ENCODE measurements at places on chromosomes 5 and 9.
A peak's percentile ranks its signal among the peaks of the same experiment; 100 is the strongest.

- no peak for DNase-seq
These were observed 83.3 kb downstream of the PRRT1B start for GRCh38 chr9:131628459-131629225.

- DNase-seq: no peak
These were observed 145.4 kb upstream of the EGFLAM start for GRCh38 chr5:38112938-38113337.

DNA sequence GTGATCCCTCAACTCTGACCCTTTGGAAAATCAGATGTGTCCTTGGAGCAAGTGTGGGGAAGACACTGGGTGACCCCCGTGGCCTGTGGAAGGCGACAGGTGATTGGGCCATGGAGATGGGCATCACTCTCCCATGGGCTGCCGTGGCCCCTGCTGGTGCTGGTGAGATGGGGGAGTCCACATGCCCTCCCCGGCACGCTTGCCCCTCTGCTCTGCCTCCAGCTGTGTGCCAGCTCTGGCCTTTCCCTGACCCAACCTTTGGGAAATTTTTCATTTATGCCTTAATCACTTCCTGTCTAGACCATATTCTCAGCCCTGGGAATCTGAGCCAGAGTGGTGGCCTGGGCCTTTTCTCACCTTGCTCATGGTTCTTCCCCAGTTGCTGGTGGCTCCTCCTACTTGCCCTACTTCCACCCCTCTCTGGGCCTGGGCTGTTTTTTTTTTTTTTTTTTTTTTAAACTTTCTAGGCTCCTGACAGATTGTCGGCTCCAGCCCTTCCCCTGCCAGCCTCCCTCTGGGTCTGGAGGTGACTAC lies 56.6 kb downstream of the RGS3 start:
- DNase-seq: no peak

- no peak for DNase-seq
These were observed 65.0 kb upstream of the DAP start for GRCh38 chr5:10825897-10826644.

- no peak for DNase-seq
These were observed 4.5 kb upstream of the TMEM252 start for GRCh38 chr9:68545033-68545705.

- no peak for DNase-seq
These were observed 324.6 kb upstream of the TYRP1 start for GRCh38 chr9:12368569-12368968.

- no peak for DNase-seq
These were observed 6.2 kb downstream of the TBC1D9B start for GRCh38 chr5:179901462-179901861.

GRCh38 chr9:4762108-4762885 lies 21.3 kb upstream of the AK3 start:
- DNase-seq: peak; percentile 72

GRCh38 chr5:150052956-150053712 lies 33.2 kb downstream of the CSF1R start:
- no peak for DNase-seq

DNA sequence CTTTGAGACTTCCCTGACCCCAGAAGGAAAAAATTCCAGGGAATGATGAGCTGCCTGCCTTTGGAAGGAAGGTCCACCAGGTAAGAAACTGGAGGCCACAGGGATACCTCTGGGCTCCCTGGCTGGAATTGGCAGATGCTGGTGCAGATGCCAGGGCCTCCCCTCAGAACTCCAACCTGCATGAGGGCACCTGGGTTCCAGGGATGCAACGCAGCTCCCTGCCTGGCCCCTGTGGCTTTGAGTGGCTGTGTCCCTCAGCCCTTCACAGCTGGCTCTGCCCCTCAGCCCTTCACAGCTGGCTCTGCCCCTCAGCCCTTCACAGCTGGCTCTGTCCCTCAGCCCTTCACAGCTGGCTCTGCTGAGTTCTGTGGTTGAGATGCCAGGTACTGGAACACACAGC lies 13.9 kb downstream of the KCNMB1 start:
- DNase-seq: no peak

DNA sequence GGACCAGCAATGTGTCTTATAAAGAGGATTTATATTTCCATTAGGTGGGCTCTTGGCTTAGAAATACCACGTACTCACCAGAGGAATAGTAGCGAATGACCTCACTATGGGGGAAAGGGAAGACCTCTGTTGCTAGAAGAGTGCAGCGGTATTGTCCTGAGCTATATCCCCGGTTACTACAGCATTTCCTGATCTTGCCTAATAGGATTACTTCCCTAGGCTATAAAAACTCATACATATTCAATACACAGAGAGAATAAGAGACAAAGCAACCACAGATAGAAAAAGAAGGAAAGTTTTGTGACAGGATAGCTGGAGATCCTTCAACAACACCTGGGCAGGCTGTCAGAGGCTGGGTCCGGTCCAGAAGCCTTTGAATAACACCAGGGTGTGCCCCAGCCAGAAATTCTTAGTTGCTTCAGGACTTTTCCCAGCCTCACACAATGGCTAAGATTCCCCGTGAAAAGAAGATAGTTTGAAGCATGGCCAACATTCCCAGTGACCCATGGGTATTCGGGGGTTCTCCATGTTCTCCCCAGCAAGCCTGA lies 85.4 kb downstream of the TRIM36 start:
- DNase-seq: no peak

GRCh38 chr9:15711531-15711930 lies 158.7 kb downstream of the CCDC171 start:
- no peak for DNase-seq

DNA sequence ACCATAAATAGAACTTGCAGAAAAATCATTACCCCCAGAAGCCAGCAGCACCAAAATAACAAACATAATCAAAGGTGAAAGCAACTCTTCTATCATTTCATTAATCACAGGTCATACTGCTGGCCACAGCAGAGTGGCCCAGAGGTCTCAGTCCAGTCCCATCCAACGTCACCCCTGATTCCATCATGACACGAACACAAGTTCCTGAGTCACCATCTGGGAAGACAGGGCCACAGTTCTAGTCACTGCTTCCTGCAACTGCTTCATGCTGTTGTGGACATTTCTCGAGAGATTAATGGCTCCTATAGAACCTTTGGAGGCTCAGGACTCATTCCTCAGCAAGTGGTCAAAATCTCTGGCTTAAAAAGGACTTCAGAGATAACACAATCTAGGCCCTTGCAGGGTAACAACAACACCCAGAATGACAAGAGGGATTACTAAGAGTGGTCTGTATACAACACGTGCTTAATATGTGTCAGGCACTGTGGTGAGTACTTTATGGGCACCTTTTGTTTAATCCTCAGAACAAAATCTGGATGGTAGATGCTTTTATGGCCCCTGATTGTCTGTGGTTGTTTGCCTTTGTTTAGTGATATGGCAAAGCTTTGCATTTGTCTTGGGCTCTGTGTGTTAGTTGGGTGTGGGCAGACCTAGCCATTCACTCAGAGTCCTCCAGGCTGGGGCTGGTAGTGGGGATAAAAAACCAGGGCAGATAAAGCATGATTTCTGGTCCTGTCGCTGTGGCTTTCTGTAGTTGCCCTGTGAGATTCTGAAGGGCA lies 184.3 kb downstream of the DAB2IP start:
- DNase-seq: no peak

GRCh38 chr5:143474616-143475015 lies 71.1 kb upstream of the NR3C1 start:
- no peak for DNase-seq

DNA sequence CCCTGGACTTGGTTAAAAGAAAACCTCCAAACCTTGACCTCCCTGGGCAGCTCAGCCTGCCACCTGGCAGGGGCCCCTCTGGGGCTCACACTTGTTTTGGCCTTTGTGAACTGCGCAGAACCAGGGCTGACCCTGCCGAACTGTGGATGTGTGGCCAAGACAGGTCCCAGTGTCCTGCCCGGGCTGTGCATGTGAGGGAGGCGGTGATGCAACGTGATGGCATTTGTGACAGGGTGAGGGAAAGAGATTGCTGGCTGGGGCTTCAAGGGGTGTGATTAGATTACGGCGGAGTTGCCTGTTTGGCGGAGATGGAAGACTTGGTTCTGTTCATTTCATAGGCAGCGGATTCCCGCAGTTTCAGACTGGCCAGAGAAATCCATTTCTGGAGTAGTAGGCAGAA lies 30.4 kb upstream of the NKX2-5 start:
- no peak for DNase-seq

- DNase-seq: no peak
These were observed 41.8 kb upstream of the KDM4C start for GRCh38 chr9:6715755-6716643.

DNA sequence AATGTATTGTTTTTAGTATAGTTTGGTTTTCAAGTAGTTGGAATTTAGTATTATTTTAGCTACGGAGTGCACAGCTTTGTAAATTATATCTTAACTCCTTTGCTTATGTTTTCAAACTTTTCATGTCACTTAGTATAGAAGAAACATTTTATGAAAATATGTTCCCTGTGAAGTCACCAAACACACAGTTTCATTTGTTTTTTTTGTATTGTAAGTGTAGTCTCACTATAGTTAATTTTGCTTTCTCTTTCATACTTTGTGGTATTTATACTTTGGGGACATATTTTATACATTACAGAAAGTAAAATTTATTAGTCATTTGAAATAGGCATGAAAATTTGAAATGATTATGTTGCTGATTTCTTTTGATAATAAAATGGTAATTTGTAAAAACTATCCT lies 5.0 kb downstream of the CHSY3 start:
- no peak for DNase-seq

DNA sequence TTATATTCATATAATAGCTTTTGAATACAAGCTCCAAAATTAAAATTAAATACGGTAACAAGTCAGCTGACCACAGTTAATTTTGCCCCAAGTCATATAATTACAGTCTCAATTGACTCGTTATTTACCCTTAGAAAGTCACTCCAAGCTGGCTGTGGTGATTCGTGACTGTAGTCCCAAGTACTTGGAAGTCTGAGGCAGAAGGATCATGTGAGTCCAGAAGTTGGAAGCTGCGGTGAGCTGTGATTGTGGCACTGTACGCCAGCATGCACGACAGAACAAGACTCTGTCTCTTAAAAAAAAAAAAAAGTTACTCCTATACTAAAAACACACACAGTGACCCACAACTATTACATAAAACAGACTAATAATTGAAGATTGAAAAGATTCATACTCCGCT lies 31.6 kb upstream of the DTWD2 start:
- DNase-seq: no peak

DNA sequence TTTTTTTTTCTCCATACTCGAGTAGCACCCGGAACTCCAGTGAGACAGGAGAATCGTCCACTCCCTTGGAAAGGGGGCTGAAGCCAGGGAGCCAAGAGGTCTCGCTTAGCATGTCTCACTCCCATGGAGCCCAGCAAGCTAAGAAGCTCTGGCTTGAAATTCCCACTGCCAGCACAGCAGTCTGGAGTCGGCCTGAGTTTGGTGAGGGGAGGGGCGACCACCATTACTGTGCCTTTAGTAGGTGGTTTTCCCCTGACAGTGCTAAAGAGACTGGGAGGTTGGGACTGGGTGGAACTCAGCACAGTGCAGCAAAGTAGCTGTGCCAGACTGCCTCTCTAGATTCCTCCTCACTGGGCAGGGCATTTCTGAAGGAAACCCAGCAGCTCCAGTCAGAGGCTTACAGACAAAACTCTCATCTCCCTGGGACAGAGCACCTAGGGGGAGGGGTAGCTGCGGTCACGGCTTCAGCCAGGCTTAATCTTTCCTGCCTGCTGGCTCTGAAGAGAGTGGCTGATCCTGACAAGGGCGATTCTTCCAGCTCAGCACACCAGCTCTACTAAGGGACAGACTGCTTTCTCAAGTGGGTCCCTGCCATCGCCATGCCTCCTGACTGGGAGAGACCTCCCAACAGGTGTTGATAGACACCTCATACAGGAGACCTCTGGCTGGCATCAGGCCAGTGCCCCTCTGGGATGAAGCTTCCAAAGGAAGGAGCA lies 414.5 kb upstream of the ZNF608 start:
- peak; percentile 91 for DNase-seq

- peak; percentile 57 for DNase-seq
These were observed 69.3 kb downstream of the HSD17B3 start for GRCh38 chr9:96232539-96233241.

DNA sequence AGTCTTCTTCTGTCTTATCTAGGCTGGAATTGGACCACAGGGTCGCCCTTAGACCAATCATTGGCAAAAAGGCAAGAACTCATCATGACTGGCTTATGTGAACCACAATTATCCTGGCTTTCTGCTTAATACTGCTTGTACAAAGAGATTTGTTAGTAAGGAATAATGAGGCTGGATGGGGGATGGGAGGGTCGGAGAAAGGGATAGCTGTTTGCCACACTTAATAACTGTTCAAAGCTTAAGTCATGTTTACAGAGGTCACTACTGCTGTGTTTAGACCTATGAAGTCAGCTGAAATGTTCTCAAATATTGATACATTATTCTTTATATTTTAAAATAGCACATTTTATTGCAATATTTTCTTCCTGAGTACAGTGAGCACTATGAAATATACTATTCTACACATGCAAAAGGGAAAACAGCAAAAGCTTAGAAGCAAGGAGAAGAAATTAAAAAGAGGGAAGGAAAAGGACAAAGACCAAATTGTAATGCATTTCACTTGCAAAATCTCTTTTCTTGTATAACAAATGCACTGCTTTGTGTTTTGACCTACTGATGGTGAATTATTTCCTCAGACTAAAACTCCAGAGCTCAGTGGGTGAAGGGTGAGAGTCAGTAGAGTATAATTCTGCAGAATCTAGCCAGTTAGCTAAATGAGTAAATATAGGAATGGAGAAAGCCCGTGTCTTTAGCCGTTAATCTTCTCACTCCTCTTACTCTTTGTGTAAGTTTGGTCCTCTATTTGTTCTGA lies 404.9 kb upstream of the ZNF608 start:
- peak; percentile 40 for DNase-seq

DNA sequence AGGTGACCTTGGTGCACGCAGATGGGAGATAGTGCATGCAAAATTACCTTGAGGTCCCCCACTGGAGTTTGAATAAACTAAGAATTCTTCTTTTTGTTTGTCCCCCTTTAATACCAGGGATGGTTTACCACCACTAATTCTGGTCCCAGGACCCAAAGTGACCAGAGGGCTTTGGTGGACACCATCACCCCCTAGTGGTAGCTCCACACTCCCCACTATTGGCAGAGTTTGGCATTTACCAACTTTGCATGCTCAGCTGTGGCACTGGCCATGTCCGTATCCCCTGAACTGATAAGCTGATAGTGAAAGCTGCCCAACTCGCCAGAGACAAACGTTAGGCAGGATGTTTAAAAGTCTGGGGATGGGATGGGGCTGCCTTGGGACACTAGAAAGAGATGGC lies 3.3 kb downstream of the ASTN2 start:
- DNase-seq: peak; percentile 77

DNA sequence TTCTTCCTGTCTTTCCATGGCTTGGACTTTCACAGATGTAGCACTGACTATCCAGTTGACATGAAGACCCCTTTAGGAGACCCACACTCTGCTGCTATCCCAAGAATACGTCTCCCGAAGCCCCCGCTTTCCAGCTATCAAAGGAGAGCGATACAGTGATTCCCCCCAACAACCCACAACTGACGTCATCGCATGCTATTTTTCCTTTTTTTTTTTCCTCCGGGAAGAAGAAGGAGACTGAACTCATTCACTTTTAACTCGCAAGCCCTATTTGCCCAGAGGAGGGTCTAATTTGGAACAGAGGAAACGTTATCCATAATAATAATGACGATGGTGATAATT lies 2.1 kb downstream of the PAPPA start:
- DNase-seq: no peak

Data from NCI-H82 (cell line).